Activated T-cell treated with anti-CD3 and anti-CD28 coated beads, Interleukin-2, amount 50 U/mL, for 48 hours (primary cell): ENCODE measurements at places on chromosomes 4 and X.

DNA sequence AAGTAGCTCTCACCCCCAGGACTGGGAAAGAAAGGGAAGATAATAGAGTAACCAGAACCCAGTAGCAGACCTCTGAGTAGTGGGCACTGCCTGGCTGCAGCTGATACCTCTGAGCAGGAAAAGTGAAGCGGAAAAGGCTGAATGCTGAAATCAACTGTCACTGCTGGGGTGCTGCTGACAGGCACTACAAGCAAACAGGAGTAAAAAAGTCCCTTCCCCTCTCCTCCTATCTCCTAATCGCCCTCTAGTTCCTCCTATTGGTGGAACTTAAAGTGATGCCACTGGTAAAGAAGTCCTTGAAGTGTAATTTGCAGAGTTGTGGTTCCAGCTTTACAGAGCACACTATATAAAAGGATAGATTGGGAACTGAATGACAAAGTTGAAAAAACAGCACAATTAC lies 32.8 kb upstream of the GLRB start:
- DNase-seq: no peak

- DNase-seq: no peak
Observed at GRCh38 chr4:158208963-158209640, 1.2 kb upstream of the TMEM144 start.

DNA sequence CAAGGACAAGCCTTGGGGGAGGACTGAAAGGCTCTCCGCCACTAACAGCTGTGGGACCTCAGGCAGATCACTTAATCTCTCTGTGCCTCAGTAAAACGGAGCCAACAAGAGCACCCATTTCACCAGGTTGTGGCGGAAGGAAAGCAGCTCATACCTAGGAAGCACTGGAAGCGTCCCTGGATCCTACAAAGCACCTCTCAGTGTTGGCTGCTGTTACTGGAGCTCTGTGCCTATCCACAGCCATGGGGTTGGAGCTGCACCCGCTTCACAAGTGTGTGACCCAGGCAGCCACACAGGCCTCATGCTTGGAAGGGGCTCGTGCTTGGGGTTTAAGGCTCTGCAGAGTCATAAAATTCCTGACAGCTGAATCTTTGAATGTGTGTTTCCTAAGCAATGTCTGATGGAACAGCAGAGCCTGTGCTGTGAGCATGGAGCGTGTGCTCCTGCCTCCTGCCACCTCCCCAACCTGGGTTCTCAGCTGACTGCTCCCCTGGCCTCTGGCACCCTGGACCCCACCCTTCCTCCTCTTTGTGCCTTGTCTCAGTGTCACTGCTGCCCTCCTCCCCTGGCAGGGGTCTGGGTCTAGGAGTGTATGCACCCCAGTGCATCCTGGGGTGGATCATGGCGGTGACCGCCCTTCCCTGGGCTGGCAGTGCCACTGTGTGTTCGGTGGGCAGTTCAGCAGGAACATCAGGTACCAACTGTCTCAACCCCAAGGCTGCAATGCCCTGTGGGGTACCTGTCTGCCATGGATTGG lies 14.4 kb upstream of the MAN2B2 start:
- no peak for DNase-seq

GRCh38 chrX:37348971-37349220 lies 268 bp upstream of the PRRG1 start:
- DNase-seq: no peak

DNA sequence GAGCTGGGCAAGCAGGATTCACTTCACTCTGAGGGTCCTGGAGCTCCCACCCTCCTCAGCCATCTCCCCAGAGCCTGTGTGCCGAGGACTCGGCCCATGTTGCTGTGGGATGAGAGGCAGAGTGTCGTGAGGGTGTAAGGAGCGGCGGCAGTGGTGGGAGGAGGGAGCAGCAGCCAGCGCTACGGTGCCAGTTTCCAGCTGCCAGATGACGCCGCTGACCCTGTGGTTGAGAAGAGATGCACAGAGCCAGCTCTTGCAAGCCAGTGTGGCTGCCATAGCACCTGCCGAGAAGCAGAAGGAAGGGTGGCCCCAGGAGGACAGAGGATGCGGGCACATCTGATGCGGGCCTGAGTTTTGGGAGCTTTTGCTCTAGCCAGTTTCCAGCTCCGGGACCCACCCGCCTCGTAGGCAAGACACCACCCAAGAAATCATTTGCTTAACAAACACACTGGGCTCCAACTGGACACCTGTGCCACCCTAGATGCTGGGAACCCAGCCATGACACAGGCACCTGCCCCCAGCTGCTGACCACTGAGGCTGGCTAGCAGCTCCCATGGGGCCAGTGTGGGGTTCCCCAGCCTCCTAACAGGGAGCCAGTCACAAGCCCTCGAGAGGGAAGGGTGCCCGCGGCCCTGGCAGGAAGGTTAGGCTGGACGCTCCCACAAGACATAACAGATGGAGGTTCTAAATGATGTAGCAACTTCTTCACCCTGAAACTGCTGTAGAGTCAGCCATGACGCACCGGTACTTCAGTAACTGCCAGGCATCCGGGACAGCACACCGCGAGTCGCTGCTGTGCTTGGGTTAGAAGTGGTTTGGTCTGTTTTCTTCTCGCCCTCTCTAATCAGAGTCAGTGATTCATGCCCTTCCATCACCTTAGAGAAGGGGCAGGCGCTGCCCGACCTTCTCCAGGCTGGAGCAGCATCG lies 8.9 kb downstream of the MSANTD1 start:
- peak; percentile 14 for DNase-seq

DNA sequence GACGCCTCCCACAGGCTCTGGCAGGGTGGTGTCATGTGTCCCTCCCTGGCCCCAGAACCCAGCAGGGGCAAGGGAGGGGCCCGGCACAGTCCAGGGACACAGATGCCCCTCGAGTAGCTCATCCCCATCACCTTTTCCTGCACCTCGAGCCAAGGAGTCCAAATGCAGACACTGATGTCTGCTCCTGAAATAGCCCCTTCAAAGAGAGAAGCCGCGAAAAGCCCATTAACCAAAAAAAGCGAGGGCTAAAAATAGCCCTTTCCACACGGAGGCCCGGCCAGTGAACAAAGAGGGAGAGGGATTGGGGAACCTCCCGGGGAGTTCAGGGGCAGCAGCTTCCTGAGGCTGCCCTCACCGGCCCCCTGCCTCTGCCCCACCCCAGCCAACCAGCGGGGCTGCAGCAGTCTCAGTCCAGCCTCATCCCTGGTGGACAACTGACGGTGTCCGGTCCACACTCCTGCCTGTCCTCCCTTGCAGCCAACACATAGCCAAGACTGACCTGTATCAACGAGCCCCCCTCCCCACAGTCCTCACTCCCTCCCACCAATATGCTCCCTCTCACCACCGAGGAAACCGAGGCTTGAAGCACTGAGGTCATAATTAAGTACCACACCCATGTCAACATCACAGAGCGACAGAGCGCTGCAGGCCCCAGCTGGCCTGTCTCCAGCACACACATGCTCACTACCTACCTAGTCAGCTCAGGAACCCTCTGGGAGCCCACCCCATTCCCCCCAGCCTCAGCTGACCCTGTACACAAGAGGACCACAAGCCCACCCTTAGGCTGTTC lies 23.9 kb downstream of the WDR1 start:
- no peak for DNase-seq

DNA sequence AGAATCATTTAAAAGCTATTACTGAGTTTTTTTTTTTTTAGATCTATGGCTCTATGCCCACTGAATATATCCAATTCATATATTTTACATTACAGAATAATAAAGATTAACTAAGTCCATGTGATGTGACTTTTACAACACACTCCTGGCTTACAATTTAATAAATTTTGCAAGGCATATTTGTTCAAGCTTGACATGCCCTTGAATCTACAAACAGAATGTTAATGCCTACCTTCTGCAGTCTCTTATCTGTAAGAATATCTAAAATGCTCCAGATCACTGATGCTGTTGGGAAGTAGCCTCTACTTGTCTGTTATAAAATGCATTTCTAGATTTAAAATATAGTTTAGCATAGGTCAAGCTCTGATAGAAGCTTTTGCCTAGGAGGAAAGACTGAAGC lies 100.7 kb upstream of the RASGEF1B start:
- DNase-seq: no peak

DNA sequence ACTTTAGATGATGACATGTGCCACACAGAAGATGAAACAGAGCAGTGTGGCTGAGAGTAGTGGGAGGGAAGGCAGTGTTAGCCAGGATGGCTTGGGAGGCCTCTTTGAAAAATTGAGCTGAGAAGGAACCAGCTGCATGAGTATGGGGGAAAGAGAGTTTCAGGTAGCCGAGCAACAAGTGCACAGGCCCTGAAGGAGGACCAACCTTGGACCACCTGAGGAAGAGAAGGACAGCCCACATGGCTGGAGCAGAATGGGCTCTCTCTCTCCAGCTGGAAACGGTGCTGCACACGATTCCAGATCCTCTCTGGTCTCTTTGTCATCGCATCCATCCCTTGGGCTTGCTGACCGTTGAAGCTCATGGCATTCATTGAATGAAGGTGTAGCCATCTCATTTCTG lies 23.9 kb upstream of the BCOR start:
- DNase-seq: no peak

- no peak for DNase-seq
Observed at GRCh38 chr4:46594661-46595060, 204.7 kb upstream of the GABRA2 start.

GRCh38 chrX:103932133-103932532 lies 30.3 kb upstream of the TMSB15B start:
- no peak for DNase-seq

- no peak for DNase-seq
Observed at GRCh38 chrX:113954297-113954696, 629.6 kb upstream of the HTR2C start.

DNA sequence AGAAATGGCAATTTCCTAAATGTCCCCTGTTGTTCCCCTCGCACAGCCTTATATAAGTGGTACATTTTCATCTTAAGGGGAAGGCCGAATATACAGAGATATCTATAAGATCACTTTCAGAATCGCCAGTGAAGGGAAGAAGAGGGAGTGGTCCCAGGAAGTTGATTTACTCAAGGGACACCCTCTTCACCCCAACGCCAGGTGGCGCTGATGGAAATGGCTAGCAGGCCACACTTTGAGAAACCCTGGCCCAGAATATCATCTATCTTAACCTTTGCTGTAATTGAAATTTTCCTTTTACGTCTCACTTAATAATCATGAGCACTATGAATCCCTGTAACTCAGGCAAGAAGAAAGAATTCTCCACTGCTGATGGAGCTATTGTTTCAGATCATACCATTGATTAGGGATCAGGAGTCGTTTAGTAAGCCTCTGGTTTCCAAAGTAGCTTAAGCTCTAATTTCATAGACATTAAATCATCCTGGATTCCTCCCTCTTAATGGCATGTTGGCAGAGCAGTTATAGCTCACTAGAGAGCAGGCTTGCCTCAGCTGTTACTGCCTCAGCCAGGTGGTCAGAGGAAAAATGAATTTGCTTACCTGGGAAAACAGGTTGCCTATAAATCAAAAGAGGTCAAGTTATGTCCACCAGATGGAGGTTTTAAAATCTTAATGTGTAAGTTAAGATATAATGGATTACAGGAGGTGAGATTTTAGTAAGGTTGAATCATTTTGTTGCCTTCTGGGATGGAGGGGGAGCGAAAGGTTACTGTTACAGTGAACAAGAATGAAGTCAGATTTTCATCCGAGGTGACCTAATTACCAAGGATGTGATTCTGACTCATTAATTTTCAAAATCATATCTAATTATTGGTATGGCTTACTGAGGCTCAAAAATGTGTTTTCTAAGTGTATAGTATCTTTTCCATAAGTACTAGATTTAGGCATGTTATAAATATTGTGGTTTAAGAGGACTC lies 941.2 kb upstream of the TENM3 start:
- DNase-seq: peak; percentile 25

DNA sequence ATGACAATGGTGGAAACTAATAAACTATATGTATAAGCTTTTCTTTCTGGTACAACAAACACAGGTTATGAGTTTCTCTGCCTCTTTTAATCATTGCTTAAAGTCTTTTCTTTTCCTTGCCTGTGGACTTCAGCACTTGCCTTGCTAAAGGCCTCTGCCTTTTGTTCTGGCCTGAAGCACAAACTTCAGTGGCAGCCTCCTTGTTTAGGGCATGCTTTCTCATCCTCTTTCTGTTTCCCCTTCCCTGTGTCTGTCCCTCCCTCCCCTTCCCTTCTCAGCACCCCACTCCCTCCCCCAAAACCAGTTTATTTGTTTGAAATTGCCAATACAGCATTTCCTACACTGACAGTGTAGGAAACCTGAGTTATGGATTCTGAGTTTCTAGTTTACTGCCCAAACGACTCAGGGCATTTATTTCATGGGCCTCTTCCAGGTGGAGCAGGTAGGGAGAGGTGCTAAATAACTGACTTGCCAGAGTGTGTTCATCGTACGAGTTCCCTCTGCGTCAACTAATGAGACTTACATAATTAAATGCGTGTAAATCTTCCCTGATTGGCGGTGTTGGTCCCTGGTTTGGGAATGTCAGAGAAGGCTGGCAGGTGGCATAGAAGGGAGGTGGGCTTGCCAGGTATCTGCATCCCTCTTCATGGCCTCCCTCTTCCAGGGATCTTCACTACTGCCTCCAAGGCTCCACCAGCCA lies 311.0 kb downstream of the FBXW7 start:
- DNase-seq: no peak
